Mesenchymal stem cell (in vitro differentiated cells and primary cell): ENCODE measurements at places on chromosomes 12 and 14.

DNA sequence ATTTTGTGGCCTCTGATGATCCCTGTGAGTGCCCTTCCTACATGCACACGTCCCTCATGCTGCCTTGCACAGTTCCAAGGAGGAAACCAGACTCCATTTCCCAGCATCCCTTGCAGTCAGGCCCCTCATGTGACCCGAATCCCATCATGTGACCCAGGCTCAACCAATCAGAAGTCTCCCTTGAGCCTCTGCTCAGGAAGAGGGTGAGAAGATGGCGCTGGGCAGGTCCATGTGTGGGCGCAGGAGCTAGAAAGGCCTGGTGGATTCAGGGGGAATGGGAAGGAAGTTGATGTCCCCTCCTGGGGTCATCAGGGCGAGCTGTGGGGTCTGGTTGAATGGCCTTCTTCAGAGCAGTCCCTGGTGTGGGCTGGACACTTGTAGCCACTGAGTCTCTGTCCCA is 240.5 kb downstream of the ADGRD1 start:
- DNase-seq, result no peak

DNA sequence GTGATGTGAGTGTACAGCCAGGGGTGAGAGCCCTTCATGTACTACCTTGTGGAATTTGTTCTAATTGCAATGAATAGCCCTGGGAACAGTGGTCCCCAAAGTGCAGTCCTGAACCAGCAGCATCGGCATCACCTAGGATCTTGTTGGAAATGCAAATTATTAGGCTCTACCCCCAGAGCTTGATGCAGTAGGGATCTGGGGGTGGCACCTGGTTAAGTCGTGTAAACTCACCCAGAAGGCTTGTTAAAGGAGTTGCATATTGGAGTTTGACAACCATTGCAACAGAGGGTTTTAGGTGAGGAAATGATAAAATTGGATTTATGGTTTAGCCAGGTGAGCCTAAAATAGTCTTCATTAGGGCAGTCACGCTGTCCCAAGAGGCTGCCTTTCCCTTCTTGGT is 73.2 kb downstream of the PLEKHG3 start:
- no peak for DNase-seq

DNA sequence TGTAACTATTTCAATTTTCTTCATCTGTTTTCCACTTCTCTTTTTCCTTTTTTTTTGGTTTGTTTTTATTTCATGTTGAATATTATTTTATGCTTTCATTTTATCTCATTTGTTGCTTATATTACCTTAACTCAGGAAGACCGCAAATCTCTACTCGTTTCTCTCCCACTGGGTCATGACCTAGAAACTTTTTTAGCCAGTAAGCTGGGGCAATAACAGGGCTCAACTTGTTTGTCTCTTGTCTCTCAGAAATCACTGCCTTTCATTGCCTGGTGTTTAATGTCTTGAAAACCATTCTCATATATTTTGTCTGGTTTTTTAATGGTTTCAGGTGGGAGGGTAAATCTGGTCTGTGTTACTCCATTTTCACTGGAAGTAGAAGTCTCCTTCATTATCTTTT is 36.6 kb upstream of the ATP2B1 start:
- DNase-seq, result no peak

DNA sequence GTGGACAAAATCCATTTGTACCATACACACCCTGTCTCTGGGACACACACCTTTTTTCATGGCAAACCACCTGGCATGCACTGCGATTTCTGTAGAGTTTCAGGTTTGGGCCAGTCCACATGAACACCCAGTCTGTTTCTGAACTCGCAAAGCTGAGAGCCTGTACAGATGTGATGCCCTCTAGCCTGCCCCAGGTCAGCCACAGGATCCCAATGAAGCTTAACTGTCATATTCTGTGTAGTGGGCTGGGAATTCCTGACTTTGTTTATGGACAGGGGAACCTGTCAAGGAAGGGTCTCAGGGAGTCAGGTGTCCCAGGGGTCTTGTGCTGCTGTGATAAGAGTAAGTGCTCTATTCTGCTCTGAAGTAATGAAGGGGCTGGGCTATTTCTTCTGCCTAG is 39.8 kb downstream of the CPM start:
- DNase-seq, result no peak

- DNase-seq, result no peak
Observed at GRCh38 chr14:105909046-105909827, 382.9 kb downstream of the TMEM121 start.

GRCh38 chr12:61993734-61994345 is 266.4 kb upstream of the USP15 start:
- peak; percentile 72 for DNase-seq

- DNase-seq, result no peak
Observed at GRCh38 chr12:46209914-46210872, 58.6 kb downstream of the SLC38A1 start.

- DNase-seq, result no peak
Observed at GRCh38 chr14:62185078-62185477, 422.9 kb downstream of the SNAPC1 start.

DNA sequence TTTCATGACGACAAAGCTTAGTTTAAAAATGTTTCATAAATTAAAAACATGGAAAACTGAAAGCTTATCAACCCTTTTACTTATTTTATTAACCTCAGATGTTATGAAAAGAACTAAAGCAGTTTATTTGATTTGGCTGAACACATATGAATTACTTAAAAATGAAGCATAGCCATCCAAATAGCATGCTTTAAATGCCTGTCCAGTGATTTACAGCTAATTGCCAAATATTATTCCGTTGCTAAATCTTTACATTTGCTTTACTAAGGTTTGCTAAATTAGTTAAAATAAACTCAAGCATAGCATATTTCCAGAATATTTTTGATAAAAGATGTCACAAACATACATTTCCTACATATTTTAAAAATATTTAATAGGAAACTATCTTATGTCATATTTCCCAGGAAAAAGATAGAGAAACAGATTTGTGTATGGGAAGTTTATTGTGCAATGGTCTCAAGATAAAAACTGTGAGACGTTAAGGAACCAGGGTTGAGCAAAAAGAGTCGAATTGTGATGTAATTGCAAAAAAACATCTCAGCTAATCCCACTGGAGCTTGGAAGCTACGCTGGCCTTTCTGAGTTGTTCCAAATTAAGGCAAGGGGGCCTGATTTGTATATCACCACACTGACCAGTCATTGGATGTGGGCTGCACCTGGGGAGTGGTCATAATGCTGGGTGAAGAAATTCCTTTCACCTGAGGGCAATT is 25.8 kb downstream of the GPR135 start:
- DNase-seq, result no peak

GRCh38 chr12:54159140-54159539 is 29.6 kb downstream of the SMUG1 start:
- no peak for DNase-seq

DNA sequence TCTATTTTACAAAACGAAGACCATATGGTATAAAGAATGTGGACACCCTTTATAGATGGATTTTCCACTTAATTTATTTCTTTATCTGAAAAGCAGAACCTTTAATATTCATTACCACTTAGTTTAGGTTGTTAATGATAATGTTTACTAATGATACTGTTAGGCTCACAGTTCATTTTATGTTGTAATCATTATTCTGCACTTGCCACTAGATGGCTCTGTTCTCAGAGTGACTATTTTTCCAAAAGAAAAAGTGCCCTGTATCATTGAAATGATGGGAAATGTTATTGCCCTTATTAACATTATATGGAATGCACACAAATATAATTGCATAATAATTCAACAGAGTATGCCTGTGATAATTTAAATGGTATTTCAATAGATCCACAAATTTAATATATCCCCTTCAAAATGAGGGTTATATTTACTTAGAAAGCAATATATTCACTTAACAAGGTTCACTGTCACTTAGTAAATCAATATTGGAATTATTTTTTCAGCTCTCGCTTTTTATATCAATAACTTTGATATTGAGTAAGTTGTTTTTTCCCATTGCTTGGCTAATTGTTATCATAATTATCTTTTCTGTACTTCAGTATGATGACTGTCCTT is 95.7 kb downstream of the PDE3A start:
- peak; percentile 32 for DNase-seq
